ENCODE measurements at places on chromosomes 5 and 9.

DNA sequence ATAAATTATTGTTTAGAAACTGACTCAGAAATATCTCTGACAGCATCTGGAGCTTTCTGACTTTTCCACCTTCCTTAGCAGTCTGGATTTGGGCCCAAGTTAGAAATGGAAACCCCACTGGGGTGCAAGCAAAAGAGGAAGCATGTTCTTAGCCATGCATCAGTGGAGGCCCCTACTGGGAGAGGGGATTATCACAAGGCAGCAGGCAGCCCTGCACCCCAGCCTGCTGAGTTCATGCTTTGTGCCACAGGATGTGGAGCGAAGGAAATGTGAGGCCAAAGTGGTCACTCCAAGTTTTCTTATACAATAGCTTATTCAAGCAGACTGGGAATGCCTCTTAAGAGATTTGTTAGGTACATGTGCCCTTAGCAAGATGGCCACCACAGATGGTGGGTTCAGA is 146.5 kb upstream of the TLX3 start:
- DNase-seq = peak; percentile 58

GRCh38 chr5:41908374-41909079 is 4.4 kb downstream of the RIMOC1 start:
- DNase-seq = no peak

DNA sequence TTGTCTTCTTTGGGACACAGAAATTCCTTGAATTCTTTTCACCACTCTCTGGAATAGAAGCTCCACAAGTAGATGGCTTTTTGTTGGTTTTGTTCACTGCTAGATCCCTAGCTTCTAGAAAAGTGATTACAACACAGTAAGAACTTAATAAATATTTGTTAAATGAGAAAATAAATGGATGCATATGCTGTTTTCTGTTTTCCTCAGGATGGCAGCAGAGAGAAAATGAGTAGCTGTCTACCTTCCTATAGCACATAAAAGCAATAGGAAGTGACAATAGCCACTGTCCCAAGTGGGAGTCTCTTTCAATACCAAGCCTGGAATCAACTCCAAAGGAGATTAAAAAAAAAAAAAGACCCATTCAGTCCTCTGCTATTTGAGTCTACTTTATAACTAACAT is 100.6 kb upstream of the NREP start:
- DNase-seq = no peak

GRCh38 chr9:114369216-114370130 is 18.3 kb downstream of the AKNA start:
- no peak for DNase-seq

DNA sequence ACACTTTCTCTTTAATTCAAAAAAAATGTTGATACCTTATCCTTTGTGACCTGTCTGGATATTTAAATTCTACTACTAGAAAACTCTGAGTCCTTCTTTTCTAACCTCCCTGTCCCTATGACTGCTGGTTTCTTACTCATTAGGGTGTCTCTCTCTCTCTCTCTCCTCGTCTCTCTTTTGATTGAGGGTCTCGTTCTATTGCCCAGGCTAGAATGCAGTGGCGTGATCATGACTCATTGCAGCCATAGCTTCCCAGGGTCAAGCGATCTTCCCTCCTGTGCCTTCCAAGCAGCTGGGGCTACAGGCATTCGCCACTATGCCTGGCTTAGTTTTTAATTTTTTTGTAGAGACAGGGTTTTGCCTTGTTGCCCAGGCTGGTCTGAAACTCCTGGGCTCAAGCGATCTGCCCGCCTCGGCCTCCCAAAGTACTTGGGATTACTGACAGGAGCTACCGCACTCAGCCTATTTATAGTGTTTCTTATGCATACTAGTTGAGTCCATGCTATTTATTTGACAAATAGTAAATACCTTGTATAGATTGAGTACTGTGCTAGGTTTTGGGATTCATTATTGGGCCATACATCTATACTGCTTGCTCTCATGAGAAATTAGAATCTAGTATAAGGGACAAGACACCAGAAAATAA is 61.9 kb downstream of the NSD1 start:
- DNase-seq = no peak

- DNase-seq = no peak
These were observed 84.6 kb downstream of the CEMIP2 start for GRCh38 chr9:71683598-71684235.

GRCh38 chr5:3512361-3513095 is 83.1 kb upstream of the IRX1 start:
- no peak for DNase-seq

DNA sequence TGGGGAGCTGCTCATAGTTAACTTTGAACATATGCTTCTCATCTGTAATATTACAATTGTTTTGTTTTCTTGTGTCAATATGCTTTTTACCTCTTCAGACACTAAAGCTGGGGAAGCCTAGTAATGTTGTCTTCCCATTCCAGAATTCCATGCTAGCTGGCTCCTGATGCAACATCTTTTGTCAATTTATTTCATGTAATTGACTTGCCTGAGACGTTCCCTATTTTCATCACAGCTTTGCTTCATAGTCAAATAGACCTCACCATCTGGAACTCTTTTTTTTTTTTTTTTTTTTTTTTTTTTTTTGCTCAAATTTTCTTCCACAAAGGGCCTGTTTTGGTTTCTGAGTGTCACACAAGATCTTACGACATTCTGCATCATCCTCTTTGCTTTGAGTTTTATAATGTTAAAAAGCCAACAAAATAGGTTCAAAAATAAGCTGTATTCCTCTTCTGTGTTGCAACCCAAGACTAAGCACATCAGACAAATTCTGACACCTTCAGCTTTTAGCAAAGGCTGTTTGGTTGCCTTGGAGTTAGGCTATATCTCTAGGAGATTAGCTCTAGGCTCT is 235.2 kb downstream of the NR3C1 start:
- DNase-seq = no peak

- no peak for DNase-seq
These were observed 156.1 kb upstream of the TARS1 start for GRCh38 chr5:33284681-33285080.

DNA sequence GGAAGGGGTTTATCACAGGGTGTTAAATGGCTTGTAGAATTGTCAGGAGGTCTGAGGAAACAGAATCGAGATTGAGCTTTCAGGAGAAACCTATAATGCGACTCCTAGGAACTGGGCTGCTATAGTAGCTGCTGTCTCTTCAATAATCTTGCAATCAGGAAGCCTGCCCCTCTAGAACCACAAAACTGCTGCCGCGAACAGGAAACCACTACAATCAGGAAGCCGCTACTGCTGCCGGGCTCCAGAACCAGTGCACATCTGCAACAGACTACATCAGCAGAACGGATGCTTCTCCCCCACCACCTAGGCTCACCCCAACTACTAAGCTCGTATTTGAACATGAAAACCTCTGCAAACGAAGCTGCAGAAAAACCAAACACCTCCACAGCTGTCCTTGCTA is 31.6 kb downstream of the TNFSF8 start:
- no peak for DNase-seq

GRCh38 chr9:97445119-97445701 is 33.3 kb downstream of the TDRD7 start:
- DNase-seq = no peak

DNA sequence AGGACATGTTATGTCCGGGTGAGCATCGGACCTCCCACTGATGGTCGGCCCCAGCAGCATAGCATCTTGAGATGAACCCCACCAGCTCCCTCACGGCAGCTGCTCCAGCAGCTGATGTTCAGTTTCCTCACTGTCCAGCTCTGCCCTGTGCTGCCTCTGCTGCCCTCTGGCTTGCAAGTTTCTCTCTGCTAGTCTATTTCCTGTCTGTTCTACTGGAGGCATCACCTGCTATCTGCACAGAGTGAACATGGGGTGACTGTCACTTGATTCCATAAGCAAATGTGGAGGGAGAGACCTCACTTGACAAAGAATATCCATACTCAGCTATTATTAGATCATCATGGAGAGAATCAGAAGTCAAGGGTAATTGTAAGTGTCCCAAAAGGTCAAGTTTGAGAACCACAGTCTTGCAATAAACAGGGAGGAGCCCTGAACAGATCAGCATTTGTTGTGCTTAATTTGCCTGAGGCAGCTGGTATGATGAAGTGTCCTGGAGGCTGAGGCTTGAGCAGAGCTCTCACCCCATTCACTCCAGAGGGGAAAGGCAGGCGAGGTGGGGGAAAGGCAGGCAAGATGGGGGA is 702.8 kb downstream of the SEMA5A start:
- no peak for DNase-seq

DNA sequence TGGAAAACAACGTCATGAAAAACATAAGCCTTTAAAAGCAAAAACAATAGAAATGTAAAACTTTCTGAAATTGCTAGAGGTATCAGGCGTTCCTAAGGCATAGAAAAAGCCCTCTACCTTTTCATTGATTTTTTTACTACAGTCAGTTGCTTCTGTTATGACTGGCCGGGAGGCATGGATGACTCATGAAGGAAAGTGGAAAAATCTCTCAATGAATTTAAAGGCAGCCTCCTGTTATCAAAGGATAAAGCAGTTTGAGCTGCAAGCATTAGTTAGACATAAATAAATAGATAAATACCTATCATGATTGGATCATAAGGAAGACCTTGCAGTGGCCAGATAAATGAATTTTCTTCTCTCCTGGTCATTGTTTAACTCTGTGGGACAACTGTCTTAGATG is 281.6 kb downstream of the MAST4 start:
- DNase-seq = no peak

DNA sequence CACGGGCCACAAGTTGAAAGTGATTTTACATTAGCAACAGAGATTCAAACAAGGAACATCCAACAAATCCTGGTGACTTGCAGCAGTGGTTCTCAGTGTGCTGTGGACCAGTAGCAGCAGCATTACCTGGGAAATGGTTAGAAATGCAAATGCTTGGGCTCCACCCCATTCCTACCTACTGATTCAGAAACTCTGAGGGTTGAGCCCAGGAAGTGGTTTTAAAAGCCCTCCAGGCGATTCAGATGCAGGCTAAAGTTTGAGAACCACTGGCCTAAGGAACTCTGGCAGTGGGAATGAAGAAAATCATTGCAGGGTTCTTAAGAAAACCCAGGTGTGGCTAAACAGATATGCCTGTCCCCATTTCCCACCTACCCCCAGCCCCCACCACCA is 398.8 kb downstream of the ENC1 start:
- DNase-seq = no peak

- no peak for DNase-seq
These were observed 129.0 kb downstream of the PIK3R1 start for GRCh38 chr5:68344447-68345111.

- peak; percentile 91 for DNase-seq
These were observed 24.4 kb upstream of the GRPEL2 start for GRCh38 chr5:149320791-149321330.

DNA sequence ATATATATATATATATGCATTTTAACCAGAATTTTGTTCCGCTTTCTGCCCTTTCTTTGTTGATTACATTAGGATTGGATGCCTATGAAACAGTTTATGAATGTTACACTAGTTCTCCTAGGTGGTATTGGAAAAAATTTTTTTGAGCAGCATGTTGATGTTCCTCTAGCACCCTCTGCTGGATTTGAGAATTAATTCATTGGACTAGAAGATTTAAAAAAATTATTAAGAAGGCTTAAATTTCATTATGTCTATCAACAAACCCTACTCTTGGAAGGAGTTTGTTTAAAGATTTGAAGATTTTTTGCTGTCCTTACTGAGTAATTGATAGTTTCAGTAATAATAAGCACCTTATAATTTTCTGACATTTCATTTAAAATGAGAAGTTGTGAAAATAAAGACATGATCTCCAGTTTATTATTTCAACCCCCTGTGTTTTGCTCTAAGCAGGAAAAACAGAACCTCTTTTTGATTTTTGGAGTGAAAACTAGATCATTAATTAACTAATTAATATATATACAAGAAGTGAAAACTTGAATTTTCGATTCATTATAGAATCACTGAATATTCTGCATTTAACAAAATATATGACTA is 89.6 kb downstream of the CCDC171 start:
- peak; percentile 28 for DNase-seq

- DNase-seq = no peak
These were observed 30.0 kb upstream of the TENT4A start for GRCh38 chr5:6683241-6683640.

DNA sequence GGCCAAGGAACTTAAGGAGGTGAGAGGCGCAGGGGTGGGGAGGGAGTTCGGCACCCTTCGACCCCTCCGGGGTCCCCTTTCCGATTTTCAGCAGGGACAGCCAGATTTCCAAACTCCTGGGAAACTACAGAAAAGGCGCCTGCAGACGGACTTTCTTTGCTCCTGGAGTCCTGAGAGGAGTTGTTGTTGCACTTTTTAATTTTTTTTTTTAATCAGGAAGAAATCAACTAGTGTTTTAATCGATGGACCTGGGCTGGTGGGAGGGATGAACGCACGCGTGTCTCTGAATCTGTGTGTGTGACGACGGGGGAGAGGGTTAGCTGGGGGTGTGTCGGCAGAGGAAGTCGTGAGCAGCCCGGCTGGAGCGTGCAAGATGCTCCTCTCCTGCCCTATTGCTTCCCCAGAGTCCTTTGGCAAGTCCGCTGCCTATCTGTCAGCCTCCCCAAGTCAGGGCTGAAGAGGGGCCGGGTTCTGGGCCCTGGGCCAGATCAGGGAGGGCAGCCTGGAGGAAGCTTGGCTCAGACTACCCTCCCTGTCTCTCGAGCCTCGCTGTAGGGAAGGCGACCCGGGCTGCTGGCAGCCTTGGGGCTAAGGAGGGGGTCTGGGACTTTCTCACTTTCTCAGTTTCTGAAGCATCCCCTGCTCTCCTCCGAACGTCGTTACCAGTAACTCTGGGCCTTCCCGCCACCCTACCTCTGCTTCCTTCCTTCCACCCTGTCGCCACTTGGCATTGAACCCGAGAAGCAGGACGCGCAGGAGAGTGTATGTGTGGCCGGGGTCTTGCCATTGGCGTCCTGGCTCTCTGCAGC is 731 bp downstream of the PRR16 start:
- no peak for DNase-seq

- no peak for DNase-seq
These were observed 186.8 kb downstream of the PALM2AKAP2 start for GRCh38 chr9:109966643-109967368.

GRCh38 chr9:4923580-4924544 is 61.2 kb upstream of the JAK2 start:
- DNase-seq = no peak

GRCh38 chr5:87185838-87186237 is 81.8 kb upstream of the RASA1 start:
- DNase-seq = no peak

- DNase-seq = no peak
These were observed 42.8 kb downstream of the JADE2 start for GRCh38 chr5:134568337-134568700.

DNA sequence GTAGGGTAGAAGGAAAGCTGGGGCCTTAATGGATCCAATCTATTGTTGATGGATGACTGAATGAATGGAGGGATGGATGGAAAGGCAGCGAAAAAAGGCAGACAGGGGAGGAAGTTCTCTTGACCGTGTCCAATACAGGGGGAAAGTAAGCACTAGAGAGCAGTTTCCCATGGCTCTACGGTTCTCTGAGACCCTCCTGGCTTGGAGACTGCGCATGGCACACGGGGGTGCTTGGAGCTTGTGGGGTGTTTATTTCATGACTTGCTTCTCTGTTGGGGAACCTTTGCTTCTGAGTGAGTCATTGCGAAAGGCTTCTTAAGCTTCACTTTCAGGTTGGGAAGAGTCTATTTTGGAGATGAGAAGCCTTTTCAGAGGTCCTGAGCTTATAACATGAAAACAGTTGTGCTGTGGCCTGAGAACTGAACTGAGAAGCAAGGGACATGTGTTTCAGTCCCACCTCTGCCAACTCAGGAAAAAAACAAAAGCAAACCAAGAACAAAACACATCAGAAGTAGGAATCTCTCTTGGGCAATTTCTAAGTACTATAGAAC is 12.8 kb upstream of the TEX48 start:
- no peak for DNase-seq

- no peak for DNase-seq
These were observed 40.9 kb downstream of the VLDLR start for GRCh38 chr9:2662496-2662895.
